ENCODE measurements at places on chromosomes 12 and 14. TPM values are rescaled to one million over a fixed set of nuclear protein-coding genes. Genes with fewer than 3 reads are reported as not detected.

SLC10A1 gene
- total RNA-seq = not detected

GPR84 gene
- 0.09 TPM for total RNA-seq

ARF3 gene
- total RNA-seq = 151 TPM

KRT73 gene
- not detected for total RNA-seq

RPAP3 gene
- total RNA-seq = 38.9 TPM

SIRT4 gene
- 0.65 TPM for total RNA-seq

TSPAN11 gene
- 0.10 TPM for total RNA-seq

ASCL1 gene
- not detected for total RNA-seq
